Thymus (tissue), 14 donors: ENCODE measurements at places on chromosomes 3 and 15. TPM values are rescaled to one million over a fixed set of nuclear protein-coding genes. Genes with fewer than 3 reads are reported as not detected.

The SLC27A2 gene
- 1.3 TPM for total RNA-seq

DNA sequence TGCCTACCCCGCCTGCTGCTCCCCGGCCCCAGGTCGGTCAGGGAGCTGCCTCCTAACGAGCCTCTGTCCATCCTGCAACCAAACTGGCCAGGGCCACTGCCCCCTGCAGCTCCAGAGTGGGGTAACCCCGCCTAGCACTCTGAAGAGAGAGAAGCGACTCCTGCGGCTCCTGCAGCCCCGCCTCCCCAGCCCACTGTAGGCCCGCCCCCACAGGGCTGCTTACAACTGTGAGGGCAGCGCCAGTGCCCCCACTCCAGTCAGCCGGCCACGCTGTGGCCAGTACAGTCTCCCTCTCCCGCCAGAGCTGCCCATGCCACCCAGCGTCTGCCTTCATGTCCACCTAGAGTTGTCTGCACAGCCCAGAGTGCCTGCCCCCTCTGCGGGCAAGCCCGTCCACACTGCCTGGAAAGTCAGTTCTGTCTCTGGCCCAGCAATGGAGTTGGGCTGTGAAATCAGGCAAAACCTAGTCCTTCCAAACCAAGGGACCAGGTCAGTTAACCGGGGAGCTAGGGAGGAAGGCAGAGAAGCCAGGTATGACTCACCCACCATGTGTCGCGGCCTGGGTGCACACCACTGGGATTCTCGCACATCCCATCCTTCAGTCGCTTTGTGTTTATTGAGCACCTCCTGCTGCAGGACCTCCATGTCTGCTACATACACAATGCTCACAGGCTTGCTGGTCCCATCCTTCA is 2.4 kb downstream of the UCN2 start:
- peaks cover 14% of the 10 kb centered on the region for H3K27me3 ChIP-seq
- H3K4me1 ChIP-seq, result peaks cover 1% of the 10 kb centered on the region
- no peak for DNase-seq
- no peak overlapping the region for H3K4me3 ChIP-seq
- no peaks in the 10 kb centered on the region for H3K36me3 ChIP-seq

DNA sequence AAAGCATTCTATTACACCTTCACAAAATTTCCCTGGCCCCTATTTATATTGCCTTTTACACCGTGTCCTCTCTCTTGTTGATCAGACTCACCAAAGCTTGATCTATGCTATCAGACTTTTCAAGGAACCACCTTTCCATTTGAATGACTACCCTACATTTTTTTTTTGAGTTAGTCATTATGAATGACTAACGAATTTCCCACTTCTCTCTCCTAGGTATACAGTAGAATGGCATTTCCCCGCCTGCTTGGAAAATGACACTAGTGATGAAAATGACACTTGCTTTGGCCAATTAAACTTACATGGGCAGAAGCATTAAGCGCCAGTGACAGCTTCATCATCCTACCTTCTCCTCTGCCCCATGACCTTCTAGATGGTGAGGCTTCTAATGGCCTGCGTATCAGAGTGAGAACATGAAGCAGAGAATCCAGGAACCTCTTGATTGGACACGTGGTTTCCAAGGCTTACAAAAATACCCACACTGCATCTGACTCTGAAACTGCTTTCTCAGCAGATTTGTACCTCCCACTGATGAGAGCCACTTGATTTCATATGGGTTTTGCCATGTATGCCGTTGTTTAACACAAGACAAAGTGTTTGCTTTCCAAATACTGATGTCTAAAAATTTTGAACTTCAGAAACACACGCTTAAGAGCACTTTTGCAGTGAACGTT is 370.5 kb downstream of the CTNNB1 start:
- no peaks in the 10 kb centered on the region for H3K4me1 ChIP-seq
- no peak overlapping the region for H3K4me3 ChIP-seq
- H3K36me3 ChIP-seq, result no peaks in the 10 kb centered on the region

GRCh38 chr3:194872669-194872977 is 186.9 kb downstream of the FAM43A start:
- peaks cover 3% of the 10 kb centered on the region for H3K4me1 ChIP-seq
- no peaks in the 10 kb centered on the region for H3K27me3 ChIP-seq
- H3K36me3 ChIP-seq, result no peaks in the 10 kb centered on the region
- no peak overlapping the region for H3K27ac ChIP-seq

GRCh38 chr3:25663869-25664811 is 567 bp downstream of the TOP2B start:
- no peaks in the 10 kb centered on the region for H3K27me3 ChIP-seq
- no peaks in the 10 kb centered on the region for H3K36me3 ChIP-seq
- peaks cover 14% of the 10 kb centered on the region for H3K4me1 ChIP-seq
- DNase-seq, result no peak
- peak overlapping the region; percentile 90 for H3K27ac ChIP-seq
- peak overlapping the region; percentile 62 for H3K4me3 ChIP-seq
